SK-N-SH treated with all-trans-retinoic acid at 6 μM for 48 hours (cell line): ENCODE measurements at places on chromosomes 13 and 19.

DNA sequence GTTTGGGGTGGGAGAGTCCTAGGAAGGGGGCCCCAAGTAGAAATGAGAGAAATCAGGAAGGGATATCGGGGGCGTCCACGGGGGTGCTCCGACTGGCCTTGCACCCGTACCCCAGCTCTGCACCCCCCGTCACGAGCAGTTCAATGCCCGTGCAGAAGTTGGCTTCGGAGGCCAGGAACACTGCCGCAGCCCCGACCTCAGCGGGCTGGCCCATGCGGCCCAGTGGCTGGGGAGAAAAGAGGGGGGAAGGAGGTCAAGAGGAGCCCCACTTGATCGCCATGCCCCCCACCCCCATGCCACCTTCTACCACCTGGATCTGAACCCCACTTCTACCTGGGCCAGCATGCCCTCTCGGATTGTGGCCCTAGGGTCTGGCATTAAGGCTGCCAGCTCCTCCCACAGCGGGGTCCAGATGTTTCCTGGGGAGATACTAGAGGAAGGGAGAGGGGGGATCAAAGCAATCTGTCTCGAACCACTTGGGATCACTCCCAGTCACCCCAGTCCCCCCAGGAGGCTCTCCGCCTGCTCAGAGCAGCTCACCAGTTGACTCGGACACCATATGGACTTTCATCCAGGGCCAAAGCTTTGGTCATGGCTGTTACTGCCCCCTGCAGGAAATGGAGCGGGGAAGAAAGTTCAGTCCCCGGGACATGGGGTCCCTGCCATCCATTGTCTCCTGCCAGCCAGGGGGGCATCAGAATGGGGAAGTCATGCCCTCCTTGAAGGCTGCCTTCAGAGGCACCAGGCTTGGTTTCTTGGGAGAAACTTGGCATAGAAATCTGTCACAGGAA, 2.5 kb upstream of the BCAT2 start:
- ATAC-seq = no peak

DNA sequence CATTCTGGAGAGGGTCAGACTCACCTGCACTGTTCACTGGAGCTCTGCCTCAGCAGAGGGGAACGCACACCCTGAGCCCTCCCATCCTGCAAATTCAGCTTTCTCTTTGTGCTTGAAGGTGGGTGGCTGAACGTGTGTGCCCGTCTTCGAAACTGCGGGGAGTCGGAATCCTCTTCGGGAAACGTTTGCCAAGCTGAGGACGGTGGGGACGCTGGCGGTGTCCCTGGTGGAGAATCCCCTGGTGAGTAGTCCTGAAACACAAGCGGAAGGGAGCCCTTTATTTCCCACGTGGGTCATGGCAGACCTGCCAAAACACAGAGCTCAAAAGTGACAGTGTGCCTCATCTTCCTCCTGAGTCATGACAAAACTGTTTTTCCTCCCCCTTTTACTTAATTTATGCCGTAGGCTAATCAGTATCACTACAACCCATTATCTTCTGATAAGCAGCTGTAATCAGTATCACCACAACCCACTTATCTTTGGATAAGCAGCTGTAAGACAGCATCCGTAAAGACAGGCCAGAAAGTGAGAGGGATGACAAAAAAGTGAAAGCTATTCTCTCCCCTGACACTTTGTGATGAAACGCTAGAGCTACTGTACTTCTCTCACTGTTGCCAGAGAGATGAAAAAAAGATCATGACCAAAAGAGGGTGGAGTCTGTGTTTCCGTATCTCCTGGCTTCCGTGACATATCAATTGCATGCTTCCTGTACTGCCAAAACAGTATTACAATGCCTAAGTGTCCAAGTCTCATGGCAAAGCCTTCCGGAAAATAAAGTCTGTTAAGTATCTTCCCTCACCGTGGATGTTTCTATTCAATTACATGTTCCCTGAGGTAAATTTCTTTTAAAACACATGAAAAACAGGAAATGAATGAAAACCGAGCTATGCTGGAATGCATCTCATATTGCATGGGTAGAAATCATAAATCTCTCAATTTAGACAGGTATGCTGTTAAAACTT, 155.5 kb downstream of the TBC1D4 start:
- peak; percentile 89 for ATAC-seq

DNA sequence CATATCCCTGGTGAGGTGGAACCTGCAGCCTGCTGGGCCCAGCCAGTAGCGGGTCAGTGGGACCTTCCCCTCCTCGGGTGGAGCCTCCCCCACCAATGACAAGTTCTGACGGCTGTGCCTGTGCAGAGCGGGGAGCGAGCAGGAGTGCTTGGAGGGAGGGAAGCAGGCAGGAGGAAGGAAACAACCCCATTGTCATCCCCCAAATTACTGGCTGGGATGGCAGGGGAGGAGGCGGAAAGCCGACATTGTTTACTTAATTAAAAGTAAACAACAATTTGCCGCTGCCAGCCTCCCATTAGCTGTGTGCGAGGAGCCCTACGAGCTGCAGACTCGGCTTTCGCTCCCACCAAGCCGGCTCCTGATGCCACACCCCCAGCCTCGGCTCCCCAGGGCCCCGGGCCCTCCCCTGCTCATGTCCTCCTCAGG, 45.5 kb downstream of the LYL1 start:
- ATAC-seq = no peak

GRCh38 chr19:38565691-38566105, 52.1 kb downstream of the MAP4K1 start:
- ATAC-seq = no peak

DNA sequence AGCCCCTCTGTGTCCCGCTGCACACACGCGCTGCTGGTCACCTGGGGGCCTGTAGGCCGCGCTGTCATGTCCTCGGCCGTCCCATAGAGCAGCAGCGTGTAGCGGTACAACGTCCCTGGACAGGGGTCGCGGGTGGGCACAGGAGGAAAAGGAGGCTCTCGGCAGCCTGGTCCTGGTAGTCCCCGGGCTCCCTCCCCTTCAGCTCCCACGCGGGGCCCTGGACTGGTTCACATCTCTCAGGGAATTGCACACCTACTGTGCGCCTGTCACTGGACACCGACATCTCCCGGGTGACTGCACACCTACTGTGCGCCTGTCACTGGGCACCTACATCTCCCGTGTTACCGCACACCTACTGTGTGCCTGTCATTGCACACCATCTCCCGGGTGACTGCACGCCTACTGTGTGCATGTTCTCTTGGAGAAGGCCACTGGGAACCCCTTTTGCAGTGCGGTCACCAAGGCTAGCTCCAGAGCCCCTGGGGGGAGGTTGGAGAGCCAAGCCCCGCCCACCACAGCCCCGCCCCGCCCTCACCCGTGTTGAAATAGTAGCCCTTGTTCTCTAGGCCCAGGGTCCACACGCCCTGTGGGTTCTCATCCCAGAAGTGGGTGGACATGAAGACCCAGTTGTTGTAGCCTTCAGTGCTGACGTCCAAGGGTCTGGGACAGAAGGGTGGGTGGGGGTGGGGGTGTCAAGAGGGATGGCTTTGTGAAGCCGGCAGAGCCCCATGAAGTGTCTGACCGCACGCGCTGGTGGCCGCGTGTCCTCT, 3.5 kb upstream of the C19orf25 start:
- ATAC-seq = no peak

DNA sequence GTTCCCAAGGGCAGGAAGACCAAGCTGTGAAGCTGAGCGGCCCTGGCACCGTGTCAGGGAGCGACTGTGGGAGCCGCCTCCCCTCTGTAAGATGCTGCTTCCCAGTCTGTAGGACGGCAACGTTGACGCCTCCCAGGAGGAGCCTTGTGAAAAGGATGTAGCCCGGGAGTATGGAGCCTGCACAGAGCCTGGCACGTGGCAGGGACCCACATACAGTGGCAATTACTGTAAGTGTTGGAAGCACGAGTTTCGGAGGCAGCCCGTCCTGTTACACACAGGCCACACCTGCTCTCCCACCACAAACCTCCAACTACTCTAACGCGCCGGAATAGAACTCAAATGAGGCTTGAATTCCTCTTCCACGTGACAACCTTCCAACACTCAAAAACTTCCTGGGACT, 6.6 kb downstream of the RAB20 start:
- no peak for ATAC-seq

DNA sequence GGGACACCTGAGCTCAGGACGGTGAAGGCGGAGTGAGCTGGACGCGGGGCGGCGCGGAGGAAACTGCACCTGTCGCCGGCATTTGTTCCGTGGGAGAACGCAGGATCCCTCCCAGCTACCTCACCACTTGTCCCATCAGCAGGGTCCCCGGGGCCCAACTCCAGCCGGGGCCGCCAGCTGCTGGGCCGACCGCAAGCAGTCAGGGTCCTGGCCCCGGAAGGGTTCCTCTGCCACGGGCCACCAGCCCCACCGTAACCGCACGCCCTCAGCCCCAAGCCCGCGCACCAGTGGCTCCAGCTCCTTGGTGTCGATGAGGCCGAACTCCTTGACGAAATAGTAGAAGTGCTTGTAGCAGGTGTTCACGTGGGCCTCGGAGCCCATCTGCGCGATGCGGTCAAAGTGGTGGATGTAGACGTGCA, 19.6 kb downstream of the MOB3A start:
- ATAC-seq = no peak

DNA sequence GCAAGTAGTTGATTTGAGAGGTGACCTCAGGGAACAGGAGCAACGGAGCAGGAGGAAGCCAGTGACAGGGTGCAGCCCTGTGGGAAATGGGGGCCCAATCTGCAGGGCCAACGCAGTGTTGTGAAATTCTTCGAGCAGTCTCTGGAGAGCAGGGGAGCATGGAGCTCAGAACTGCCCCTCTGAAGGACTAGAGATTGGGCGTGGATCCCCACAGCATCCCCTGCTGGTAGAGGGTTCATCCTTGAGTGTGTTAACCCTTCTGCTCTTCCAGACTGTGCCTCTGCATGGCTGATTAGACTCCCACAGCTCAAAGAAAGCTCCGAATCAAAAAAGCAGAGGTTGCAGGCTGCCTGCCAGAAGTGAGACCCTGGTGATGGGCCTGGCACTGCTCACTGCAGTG, 77.9 kb upstream of the UQCRFS1 start:
- ATAC-seq = no peak

DNA sequence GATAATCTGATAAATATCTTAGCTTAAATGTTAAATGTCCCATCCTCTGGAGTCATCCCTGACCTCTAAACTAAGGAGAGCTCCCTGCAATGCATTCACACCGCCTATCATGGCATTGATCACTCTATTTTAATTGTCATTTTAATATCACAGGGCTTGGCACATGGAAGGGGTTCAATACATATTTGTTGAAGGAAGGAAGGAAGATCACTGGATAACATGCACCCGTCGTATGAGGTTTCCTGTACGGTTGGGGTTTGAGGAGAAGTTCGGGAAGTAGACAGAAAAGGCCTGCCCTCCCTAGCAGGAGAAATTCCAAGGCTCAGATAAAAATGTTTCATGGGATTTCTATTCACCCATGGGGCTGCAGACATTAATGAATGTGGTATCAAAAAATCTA, 102.0 kb downstream of the MBNL2 start:
- ATAC-seq = no peak

DNA sequence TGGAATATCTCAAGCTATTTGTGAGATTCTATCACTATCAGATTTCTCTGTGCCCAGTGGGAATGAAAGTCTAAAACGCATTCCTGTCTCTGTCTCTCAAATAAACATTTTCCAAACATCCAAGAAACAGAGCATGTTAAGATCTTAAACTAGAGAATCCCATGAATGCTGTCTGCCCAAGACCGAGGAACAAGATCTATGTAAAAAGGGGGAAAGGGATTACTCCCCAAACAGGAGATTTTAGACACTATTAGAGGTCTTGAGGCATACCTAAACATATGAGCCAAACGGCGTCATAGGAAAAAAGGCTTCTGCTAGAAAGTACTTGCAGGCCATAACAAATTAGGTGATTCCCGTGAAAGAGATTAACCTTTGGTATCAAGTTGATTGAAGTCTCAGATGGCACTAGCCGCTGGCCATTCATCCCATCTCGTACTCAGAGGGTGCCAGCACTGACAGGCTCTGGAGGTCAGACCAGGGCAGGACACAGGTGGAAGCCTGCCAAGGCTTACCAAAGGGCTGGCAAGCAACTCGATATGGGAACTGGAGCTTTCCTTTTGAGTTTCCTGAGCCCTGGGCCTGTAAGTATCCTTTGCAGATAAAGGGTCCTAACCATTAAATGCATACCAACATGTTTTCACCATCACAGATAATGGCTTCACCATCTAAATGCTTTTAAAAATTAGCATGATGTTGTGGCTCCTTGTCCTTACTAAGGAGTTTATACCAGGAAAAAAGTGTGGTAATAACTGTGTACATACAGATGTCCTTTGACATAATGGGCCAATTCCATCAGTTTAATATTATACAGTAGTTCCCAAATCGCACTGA, 225.2 kb downstream of the FOXO1 start:
- ATAC-seq = peak; percentile 74
